ENCODE measurements at places on chromosomes 6 and 20. TPM values are rescaled to one million over a fixed set of nuclear protein-coding genes. Genes with fewer than 3 reads are reported as not detected.

- peak; percentile 18 for DNase-seq
Measured at GRCh38 chr6:106685833-106686232, 56.5 kb downstream of the QRSL1 start.

- DNase-seq: peak; percentile 39
Measured at GRCh38 chr6:23414051-23414445, 712.0 kb upstream of the NRSN1 start.

DNA sequence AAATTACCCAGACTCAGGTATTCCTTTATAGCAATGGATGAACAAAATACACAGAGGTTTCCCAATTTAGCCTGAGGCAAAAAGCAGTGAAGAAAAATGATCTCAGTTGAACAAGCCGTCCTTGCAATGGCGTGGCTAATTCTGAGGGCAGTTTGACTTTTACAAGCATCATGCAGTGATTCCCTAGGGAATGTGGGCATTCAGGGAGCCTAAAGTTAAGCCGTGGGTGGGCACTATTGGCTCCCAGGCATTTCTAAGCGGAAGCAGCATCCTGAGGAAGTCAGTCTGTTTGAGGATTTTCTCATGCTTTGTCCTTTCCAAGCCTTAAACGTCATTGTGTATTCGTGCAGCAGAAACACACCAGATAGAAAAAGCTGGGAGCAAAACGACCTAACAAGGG lies 133.9 kb downstream of the MYLK4 start:
- no peak for DNase-seq

GRCh38 chr20:43748274-43748673 lies 21.5 kb upstream of the GTSF1L start:
- no peak for DNase-seq

GRCh38 chr6:167702241-167702827 lies 124.4 kb upstream of the AFDN start:
- no peak for DNase-seq

- DNase-seq: no peak
Measured at GRCh38 chr6:138727182-138727581, 46.4 kb upstream of the CCDC28A start.

GRCh38 chr6:116449565-116449964 lies 11.6 kb upstream of the CALHM6 start:
- DNase-seq: no peak

DNA sequence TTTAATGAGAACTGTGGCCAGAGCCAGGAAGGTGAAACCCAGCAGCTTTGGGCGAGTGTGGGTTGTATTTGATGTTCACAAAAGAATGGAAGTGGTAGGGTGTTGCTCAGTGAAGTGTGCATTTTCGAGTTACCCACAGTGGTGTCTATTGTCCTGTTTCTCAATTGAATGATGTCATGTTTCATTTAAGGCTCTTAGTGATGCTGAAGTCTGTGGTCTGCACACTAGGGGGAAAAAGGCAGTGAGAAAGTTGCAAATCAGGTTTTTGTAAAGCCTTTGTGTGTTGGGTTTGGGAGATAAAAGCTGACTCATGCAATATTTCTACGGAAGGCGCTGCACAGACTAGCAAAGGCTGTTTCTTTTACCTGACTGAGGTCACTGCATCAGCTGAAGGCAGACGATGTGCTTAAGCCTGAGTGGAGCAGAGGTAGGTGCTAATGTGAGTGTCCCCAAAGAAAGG lies 121.1 kb downstream of the PLEKHG1 start:
- peak; percentile 99 for DNase-seq

- DNase-seq: no peak
Measured at GRCh38 chr6:154080461-154081189, 41.6 kb downstream of the OPRM1 start.

DNA sequence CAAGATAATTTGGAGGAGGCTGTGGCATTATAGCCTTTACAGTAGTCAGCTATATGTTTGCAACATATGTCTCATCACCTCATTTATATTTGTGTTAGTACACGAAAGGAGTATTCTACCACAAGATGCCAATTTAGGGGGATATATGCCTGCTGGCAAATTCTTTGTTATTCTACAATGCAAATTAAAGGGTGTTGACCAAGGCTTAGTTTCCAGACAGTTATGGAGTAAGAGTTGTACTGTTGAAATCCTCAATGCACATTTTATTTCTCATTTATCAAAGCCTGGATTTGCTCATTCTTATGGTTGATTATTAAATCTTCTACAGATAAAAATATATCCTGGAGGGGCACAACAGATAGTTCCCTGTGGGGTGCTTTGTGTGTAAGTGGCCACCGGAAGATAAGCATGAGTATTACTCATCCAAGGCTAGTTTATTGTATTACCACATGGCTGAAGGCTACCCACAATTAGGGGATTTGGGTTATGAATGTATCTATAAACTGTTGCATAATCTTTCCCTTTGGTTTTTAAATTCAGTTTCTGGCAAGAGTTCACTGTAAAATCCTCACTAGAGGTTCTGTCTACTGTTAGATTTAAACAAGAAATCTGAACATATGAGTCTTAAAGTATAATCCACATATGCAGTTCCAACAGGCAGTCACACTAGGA lies 9.0 kb downstream of the CST9 start:
- peak; percentile 35 for DNase-seq

DNA sequence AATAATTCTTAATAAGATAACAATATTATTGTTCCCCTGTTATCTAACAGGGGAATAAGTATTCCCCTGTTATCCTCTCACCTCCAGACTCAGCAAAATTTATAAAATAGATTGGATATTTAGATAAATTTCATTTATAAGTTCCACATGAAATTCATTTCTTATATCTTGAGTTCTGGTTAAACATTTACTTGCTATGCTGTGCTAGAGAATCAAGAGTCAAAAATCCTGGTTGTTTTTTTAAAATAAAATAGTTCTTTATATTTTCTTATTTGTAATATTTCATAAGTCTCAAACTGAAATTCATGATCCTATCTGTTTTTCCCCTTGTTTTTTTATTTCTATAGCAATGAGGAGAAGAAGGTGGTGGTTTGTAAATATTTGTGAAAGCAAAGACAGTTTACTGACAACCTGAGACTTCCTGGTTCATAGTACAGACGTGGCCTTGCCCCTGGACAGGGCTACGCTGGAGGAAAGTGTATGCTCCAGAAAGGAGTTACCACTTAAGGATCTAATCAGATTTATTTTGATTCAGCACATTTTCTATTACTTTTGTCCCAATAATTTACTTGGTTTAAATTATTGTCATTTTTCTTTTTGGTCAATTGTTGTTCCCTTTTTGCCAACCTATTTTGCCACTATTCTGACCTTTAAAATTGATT lies 37.8 kb upstream of the MARCKS start:
- no peak for DNase-seq

- no peak for DNase-seq
Measured at GRCh38 chr6:168239044-168239773, 80.4 kb downstream of the DACT2 start.

GRCh38 chr6:24719125-24719971 lies at the start of gene C6orf62:
C6orf62 (minus strand) TSS chr6:24719154; CDS start chr6:24718668, 486 bp downstream.
- DNase-seq: peak; percentile 65

DNA sequence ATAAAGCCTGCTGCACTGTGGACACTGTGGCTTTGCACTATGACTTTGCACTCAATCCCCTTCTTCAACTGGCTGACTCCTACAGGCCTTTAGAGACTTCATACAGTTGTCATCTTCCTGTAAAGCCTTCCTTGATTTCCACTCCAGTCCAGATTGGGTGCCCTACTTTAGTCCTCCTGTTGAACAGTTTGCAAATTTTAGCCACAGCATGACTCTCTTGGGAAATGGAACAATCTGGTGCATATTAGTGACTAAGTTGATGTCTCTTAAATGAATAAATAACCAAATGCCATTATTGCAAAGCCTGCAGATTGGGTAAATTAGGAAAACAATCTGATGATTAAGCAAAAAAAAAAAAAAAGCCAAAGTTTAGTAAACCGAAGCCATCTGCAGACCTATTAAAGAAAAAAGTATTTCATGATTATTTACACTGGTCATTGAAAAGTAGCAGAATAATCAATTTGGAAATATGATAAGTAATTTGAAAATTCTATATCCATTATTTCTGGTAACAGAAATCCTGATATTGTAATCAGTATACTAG lies 12.6 kb downstream of the PLCB4 start:
- DNase-seq: no peak

DNA sequence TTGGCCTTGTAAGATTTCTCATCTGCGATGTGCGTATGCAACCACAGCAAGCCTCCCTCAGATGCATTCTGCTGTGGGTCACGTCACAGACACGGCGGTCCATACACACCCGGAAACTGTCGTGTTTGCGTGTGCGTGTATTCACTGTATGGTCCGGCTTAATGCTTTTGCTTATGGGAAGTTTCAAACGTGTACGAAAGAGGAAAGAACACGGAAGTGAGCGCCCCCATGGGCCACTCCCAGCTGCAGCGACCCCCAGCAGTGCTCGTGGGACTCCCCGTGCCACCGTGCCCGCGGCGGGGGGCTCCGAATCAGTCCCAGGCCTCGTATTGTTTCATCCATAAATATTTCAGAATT lies 10.2 kb downstream of the DLL1 start:
- DNase-seq: no peak

- DNase-seq: no peak
Measured at GRCh38 chr6:128365520-128366160, 154.8 kb downstream of the PTPRK start.

DNA sequence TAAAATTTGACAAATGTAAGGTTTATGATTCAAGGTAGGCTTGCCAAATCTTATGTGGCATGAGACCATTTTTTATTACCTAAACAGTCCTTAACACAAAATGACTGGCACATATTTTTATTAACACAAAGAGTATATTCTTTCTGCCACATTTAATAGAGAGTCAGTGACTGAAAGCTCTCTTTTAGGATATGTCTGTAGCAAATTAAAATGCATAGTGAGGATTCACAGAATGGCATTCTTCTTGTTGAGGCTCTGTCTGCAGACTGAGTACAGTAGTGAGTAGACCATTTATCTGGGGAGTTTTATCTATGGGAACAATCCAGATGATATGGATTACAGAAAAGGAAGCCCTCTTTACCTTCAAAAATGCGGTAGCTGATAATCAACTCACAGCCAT lies 56.5 kb downstream of the HAO1 start:
- DNase-seq: no peak

GRCh38 chr20:58889334-58889760 lies 36.8 kb downstream of the GNAS start:
- no peak for DNase-seq

DNA sequence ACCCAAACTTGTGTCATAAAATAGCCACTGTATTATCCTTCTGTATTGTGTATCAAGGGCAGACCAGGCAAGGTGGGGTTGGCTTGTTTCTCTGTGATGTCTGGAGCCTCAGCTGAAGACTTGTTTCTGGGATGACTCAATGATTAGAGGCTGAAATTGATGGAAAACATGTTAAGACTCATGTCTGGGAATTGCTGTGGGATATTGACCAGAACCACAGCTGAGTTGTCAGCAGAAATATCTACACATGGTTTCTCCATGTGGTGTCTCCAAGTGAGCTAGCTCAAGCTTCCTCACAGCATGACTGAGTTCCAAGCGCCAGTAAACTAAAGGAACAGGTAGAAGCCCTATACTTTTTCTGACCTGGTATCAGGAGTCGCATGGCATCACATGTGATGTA lies 128.5 kb upstream of the SYNDIG1 start:
- peak; percentile 94 for DNase-seq

GRCh38 chr6:135527116-135527959 lies 29.8 kb upstream of the AHI1 start:
- no peak for DNase-seq

DNA sequence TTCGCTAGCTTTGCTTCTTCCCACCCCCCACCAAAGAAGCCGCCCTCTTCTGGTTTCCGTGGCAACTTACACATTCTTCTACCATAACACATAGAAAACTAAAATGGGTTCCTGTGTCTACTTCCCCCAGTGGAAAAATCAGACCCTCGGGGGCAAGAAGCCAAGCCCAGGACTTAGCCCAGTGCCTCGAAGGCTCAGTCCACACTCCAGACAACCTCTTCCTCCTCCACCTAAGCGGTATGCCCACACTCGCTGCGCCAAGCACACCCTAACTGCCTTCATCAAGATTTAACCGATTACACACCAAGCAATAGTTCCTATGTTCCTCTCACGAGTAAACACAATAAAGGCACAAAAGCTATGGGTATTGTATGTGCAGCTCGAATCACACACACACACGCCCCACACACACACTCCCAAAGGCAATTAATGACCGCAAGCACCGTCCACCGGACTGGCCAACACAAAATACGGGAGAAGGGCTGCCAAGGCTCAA lies 537 bp downstream of the PPIL4 start:
- DNase-seq: no peak

DNA sequence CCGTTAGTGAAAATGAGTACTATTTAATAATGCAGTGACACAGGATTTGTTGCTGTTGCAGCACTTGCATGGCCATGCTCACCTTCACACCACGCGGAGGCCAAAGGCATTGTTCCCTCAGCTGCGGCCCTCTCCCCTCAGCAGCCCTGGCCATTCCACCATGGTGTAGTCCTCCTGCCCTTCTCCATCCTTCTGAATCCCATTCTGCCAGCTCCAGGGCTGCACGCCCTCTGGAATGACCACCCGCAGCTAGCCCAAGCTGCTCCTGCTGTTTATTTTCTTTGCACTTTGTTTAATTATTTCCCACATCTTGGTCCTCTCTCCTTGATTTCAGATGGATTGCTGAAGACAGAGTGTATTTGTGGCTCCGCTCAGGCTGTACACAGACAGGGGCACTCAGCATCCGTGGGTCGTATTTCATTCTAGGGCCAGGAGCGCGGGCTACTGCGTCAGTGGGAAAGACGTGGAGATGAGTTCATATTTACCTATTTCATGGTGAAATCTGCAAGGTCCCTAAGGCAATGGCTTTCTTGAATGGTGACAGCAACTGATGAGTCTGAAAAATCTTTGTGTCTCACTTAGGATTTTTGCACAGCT lies 81.4 kb upstream of the DUSP22 start:
- DNase-seq: no peak

GRCh38 chr20:34185766-34186620 lies 55.2 kb upstream of the ASIP start:
- no peak for DNase-seq

DNA sequence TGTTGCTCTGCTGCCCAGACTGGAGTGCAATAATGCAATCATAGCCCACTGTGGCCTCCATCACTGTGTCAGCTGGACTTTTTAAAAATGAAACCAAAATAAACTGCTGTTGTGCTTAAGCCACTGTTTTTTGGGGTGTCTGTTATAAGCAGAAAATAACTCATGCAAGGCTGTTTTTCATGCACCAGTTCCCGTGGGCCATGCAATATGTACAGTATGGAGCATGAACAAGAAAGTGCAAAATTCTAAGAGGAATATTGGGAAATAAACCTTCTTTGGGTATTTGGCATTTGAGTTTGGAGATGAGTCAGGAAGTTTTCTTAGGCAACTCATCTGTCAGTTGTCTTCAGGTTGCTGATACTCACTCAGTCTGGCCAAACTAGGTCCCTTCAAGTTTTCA lies 14.9 kb upstream of the ZFAND3 start:
- DNase-seq: no peak

- DNase-seq: no peak
Measured at GRCh38 chr20:63394069-63394919, 33.1 kb upstream of the CHRNA4 start.

GRCh38 chr6:157116426-157116825 lies 206.9 kb downstream of the TMEM242 start:
- no peak for DNase-seq

Gene DLL1
- 10.9 TPM for polyA plus RNA-seq

Gene MAP7
- 10.6 TPM for polyA plus RNA-seq

Gene CALHM4
- 0.24 TPM for polyA plus RNA-seq

Gene CDH4
- 11.5 TPM for polyA plus RNA-seq

Gene ATF6B
- polyA plus RNA-seq: 41.5 TPM

Gene SRMS
- polyA plus RNA-seq: 0.16 TPM

Gene FAM217A
- polyA plus RNA-seq: not detected

Gene TRIM31
- polyA plus RNA-seq: 0.07 TPM

Gene LY6G6C
- polyA plus RNA-seq: 0.56 TPM

Gene B3GAT2
- not detected for polyA plus RNA-seq

Gene HLA-F
- polyA plus RNA-seq: 32.4 TPM

Gene TREM1
- polyA plus RNA-seq: 0.76 TPM

Gene CST1
- not detected for polyA plus RNA-seq
